ENCODE measurements at places on chromosomes 11 and 22.

- no peak for DNase-seq
Observed at GRCh38 chr11:11211186-11211585, 141.9 kb downstream of the CSNK2A3 start.

GRCh38 chr22:42623301-42623751, 8.6 kb upstream of the POLDIP3 start:
- peak; percentile 35 for DNase-seq

DNA sequence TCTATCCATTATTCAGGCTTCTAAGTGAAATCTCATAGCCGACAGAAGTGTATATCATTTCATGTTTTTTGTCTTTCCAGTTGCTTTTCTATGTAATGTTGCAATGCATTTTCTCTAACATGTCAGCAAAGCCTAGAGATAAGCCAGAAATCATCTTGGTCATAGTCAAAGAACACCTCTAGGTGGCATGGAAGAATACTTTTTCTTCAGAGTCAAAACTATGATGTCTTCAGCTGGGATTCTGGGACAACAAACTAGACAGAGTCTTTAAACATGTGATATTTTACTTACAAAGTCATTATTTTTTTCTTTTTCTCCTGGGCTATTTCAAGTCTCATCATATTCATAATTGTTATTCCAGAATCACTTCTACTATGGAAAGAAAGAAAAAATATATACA, 4.4 kb downstream of the GAS2 start:
- no peak for DNase-seq

DNA sequence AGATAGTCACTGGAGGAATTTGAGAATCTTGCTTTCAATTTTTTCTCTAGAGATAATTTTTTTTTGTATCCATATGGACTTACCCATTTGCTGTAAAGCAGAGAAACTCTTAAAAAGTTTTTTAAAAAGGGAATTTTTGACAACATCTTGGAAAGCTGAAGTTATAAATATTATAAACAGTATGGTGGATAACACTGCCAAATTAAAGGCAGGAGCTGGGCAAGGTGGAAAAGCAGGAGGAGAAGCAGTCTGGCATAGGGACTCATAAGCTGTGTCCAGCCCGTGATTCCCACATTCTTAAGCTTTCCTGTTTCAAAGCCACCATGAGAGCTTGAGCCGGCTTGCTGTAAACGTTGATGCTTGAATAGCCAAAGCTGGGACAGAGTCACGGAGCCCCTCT, 149.5 kb downstream of the NAV2 start:
- DNase-seq: no peak

GRCh38 chr11:132456751-132457328, 1075.5 kb downstream of the OPCML start:
- no peak for DNase-seq

DNA sequence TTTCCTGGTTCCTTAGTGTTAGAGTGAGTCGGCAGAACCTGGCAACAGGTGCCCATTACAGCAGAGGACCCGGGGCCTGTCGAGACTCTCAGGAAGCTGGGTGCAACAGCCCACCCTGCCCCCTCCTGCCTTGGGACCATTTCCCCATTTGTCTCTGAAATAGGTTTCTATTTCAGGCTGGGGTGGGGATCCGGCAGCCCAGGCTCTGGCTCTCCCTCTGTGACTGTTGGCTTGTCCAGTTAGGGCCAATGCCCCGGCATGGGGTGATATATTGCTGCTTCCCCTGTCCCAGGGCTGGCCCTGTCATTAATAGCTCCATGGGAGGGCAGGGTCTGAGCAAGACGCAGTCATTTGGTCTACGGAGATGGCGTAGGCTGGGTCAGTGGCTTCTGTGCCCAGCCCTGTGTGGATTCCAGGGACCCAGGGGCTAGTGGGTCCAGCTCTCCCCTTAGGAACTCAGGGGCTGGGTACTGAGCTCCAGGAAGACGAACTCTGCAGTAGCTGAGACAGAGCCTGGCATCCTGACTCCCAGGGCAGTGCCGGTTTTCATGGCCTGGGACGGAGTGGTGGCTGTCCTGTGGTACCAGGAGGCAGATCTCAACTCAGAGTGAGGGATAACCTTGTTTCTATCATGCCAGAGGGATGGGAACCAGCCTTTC, 2.7 kb downstream of the P2RY6 start:
- no peak for DNase-seq

- no peak for DNase-seq
Observed at GRCh38 chr11:98180921-98181320, 839.8 kb upstream of the CNTN5 start.

DNA sequence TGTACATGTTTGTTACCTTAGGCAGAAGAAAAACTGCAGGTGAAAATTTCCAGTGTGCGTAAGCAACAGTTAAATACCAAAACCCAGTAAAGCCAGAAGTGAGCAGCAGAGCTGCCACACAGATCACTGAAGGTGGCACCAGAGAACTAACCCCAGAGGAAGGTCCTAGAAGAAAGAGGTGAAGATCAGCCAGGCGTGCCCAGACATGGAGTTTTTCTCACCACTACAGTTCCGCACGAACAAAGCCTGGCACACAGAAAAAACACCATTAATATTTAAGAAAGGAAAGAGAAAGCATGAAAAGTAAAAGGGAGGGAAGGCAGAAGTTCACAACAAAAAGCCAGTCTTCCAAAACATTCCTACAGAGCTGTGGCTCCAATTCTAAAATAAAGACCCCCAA, 60.7 kb downstream of the STK33 start:
- no peak for DNase-seq

- peak; percentile 6 for DNase-seq
Observed at GRCh38 chr11:110529043-110529442, 99.3 kb downstream of the FDX1 start.

- DNase-seq: no peak
Observed at GRCh38 chr11:104151404-104152204, 12.3 kb downstream of the PDGFD start.

DNA sequence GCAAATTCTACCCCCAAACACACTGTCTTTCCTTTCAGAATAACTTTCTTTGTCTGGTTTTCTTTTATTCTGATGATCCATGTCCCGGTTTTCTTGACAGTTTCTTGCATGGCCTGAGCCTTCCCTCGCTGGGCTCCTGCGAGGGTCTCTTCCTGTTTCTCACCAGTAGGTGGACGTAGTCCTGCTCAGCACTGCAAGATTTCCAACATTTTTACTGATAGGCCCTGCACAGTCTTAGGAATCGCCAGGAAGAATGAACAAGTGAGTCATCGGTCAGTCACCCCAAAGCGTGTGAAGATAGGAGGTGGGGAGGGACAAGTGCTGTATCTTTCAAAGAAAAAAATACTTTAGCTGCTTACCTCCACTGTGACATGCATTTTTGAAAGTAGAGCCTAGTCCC, 16.9 kb upstream of the KIRREL3 start:
- no peak for DNase-seq

- no peak for DNase-seq
Observed at GRCh38 chr11:61121917-61122316, 19.6 kb downstream of the CD5 start.

GRCh38 chr11:3109921-3110706, 52.9 kb upstream of the CARS1 start:
- DNase-seq: peak; percentile 29

DNA sequence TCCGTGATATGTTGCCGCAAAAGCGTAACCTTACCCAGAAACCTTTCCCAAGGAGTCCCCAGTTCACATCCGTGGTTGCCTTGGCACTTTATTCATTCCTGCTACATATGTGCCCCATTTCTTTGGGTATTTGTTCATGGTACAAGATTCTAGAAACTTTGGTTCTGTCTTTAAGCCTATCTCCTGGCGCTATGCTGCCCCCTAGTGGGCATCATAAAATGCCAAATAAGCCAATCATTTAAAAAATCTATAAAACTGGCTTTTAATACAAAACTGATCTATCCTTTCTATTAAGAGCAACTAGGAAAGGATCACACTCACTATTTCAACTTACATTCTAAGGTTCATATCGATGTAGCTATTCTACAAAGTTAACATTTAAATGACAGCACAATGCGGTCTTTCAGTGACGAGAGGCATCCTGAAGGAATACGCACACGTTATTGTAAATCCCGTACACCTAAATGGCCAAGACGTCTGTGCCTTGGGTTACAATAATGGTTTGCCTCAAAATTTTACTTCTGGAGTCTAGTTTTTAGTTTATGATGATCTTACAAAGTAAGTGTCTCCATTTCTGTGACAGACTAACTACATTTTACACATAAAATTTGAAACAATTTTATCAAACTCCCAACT, 16.2 kb downstream of the PIWIL3 start:
- peak; percentile 60 for DNase-seq

DNA sequence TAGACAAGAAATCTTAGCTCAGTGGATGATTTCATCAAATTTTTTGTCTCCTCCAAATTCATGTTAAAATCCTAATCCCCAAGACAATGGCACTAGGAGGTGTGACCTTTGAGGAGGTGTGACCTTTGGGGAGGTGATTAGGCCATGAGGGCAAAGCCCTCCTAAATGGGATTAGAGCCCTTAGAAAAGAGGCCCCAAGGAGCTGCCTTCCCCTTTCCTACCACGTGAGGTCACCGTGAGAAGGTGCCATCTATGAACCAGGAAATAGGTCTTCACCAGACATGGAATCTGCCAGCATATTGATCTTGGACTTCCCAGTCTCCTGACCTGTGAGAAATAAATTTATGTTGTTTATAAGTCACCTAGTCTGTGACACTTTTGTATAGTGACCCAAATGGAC, 138.7 kb downstream of the TRIM29 start:
- no peak for DNase-seq

DNA sequence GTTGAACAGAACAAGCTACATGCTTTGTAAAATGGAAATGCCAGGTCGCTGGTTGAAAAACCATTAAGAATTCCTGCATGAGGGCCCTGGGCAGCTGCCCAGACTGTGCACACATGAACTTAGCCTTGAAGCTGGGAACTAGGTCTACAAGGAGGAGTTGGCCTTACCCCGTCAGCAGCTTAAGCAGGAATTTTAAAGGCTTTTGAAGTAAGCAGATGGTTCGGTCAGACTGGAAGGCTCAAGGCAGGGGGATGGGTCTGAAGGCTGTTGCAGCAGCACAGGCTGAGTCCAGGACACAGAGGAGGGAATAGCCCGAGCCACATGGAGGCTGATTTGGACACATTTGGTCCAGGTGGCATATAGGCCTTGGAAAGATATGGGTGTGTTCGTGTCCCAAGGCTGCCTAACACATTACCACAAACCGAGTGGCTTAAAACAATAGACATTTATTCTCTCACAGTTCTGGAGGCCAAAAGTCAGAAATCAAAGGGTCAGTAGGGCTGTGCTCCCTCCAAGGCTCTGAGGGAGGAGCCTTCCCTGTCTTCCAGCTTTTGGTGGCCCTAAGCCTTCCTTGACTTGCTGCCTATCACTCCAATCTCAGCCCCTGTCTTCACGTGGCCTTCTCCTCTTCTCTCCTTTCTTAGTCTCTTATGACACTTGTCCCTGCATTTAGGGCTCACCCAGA, 11.6 kb downstream of the LIF start:
- DNase-seq: no peak

GRCh38 chr22:41995211-41995610, 3.4 kb upstream of the WBP2NL start:
- DNase-seq: no peak

- no peak for DNase-seq
Observed at GRCh38 chr22:31497148-31497938, 1.0 kb downstream of the SFI1 start.

- no peak for DNase-seq
Observed at GRCh38 chr11:45483416-45483815, 182.0 kb downstream of the CHST1 start.

- DNase-seq: no peak
Observed at GRCh38 chr11:104738918-104739317, 159.3 kb downstream of the CASP12 start.

GRCh38 chr11:119347940-119348605, 1.6 kb upstream of the MFRP start:
- no peak for DNase-seq

- no peak for DNase-seq
Observed at GRCh38 chr11:7898666-7899283, 32.3 kb downstream of the OR10A6 start.

DNA sequence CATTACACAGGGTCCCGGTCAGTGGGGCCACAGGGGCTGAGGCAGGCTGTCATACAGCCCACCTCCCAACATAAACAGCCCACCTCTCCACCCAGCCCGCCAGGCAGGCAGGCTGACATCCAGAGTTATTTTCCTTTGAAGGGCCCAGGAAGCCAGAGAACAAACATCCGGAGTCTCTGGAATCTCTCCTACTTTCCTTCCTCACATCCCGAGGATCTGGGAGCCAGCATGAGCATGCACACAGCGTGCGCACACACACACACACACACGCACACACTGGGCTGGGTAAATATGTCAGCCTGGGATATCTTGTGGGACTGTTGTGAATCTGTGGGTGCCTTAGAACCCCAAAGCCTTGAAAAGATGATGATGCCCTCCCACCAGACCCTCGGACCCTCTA, 55.4 kb downstream of the PDE2A start:
- no peak for DNase-seq

GRCh38 chr22:33883961-33884808, 36.1 kb downstream of the LARGE1 start:
- no peak for DNase-seq

GRCh38 chr11:61948505-61948904, 1.6 kb upstream of the BEST1 start:
- DNase-seq: no peak

- DNase-seq: no peak
Observed at GRCh38 chr11:86741484-86741835, 58.9 kb upstream of the PRSS23 start.

DNA sequence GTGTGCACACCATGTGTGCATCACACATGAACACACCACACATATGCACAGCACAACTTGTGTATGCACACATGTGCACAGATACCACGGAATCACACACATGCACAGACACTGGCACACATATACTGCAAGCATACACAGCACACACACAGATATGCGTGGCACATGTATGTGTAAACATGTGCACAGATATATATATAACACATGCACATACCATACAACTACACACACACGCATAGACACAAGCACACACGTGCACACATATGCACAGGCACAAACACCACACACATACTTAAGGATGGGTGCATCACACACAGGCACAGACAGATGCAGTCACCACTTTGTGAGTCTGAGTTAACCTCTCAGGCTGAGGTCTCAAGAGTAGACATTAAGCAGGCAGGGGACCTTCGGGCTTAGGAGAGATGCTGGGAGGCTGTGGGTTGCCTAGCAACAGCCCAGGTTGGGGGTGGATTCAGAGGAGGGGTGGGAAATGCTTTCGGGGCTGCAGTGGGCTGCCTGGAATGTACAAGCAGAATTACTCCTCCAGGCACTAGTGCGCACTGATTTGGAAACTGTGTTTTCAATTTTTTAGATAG, 82.9 kb downstream of the MYO18B start:
- DNase-seq: no peak

DNA sequence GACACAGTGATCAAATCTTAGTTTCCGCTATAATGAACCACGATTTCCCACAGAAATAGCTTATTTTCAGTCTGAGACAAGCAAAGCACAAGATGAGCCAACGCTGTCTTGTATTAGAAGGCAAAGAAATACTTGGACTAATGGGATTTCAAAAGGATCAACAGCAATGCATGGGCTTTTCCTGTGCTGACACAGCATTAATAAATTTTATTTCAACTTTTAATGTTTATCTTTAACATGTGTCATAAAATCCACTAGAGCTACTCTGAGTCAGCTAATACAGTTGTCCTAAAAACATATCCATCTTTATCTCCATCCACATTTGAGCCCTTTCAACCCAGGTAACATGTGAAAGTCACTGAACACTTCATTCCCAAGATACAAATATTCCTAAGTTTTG, 15.5 kb upstream of the SLC25A17 start:
- DNase-seq: no peak

- no peak for DNase-seq
Observed at GRCh38 chr11:112583261-112583893, 322.7 kb upstream of the PLET1 start.

GRCh38 chr22:29821291-29822016, 16.6 kb downstream of the ASCC2 start:
- DNase-seq: peak; percentile 10

GRCh38 chr22:28051787-28052356, 132.8 kb upstream of the PITPNB start:
- no peak for DNase-seq
